ENCODE measurements at places on chromosomes 13 and 19.

DNA sequence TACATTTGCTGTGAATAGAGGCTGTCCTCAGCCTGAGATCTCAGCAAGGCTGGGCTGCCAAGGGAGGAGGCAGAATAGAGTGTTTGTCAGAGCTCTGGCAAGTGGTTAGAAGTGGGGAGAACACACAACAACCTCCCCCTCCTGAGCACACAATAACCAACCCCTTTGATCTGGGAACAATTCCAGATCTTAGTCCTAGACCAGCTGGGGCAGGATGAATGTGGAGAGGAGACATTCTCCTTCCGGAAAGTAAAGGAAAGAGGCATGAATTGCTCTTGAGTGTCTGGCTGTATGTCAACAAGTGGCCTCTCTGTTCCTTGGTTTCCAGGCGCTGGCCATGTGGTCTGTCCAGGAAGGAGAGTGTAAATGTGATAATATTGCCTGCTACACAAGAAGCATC is 114.9 kb upstream of the TMTC4 start:
- H3K27ac ChIP-seq: no peak overlapping the region
- no peaks in the 10 kb centered on the region for H3K36me3 ChIP-seq
- no peak for DNase-seq
- H3K4me3 ChIP-seq: no peak overlapping the region
- H3K27me3 ChIP-seq: no peaks in the 10 kb centered on the region
- H3K4me1 ChIP-seq: no peaks in the 10 kb centered on the region

GRCh38 chr13:31032528-31033113 is 100.2 kb downstream of the TEX26 start:
- H3K36me3 ChIP-seq: no peaks in the 10 kb centered on the region
- no peaks in the 10 kb centered on the region for H3K4me1 ChIP-seq
- no peak for DNase-seq
- H3K27me3 ChIP-seq: no peaks in the 10 kb centered on the region
- no peak overlapping the region for H3K4me3 ChIP-seq
- no peak overlapping the region for H3K27ac ChIP-seq

DNA sequence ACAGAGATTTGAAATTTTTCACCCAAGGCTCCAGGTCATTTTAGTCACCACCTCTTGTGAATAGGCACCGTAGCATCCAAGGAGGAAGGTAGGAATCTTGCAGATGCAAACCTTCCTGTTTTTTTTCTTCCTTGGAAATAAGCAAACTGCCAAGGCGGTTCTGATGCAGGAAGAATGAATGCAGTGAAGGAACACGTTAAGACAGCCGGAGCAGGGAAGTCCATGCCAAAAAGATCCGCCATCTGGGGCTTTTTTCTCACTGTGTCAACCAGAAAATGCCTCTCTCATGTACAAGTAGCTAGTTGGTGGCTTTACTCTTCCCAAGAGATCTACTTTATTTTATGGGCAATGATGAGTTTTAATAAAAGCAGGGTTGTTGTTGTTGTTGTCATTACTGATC is 142.4 kb downstream of the ZIC5 start:
- H3K4me1 ChIP-seq: no peaks in the 10 kb centered on the region
- no peak overlapping the region for H3K4me3 ChIP-seq
- DNase-seq: no peak
- H3K36me3 ChIP-seq: no peaks in the 10 kb centered on the region
- no peaks in the 10 kb centered on the region for H3K27me3 ChIP-seq

DNA sequence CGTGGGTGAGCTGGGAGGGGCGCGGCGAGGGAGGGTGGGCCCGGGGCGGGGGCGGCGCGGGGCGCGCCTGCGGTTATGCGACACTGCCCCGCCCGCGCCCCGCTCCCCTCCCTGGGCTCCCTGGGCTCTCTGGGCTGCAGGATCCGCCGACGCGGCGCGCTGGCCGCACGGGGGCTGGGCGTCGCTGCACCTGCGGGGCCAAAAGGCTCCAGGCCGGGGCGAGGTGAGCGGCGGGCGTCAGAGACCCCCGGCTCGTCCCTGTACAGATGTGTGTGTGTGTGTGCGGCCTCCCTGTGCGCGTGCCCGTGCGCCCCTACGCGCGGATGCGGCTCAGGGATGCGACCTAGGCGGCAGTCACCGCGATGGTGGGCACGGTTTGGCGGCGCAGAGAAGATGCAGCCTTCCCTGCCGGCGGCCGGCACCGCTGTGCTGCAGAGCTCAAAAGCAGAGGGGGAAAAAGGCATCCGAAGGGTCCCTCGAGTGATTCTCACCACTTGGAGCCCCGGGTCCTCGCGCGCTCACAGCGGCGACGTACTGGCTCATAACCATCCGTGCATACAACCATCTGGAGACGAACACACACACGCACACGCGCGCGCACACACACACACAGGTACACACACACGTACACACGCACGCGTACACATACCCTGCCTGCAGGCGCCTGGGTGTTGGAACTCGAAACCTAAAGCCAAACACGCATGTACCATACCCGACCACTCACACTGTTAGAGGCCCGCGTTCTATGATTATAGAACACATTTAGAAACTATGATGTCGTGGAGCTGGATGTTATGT is 709 bp downstream of the ATP8A2 start:
- no peaks in the 10 kb centered on the region for H3K36me3 ChIP-seq
- no peak overlapping the region for H3K4me3 ChIP-seq
- peaks cover 9% of the 10 kb centered on the region for H3K27me3 ChIP-seq
- no peak for DNase-seq
- no peak overlapping the region for H3K27ac ChIP-seq
- no peaks in the 10 kb centered on the region for H3K4me1 ChIP-seq

- no peak for DNase-seq
- no peaks in the 10 kb centered on the region for H3K27me3 ChIP-seq
- peaks cover 2% of the 10 kb centered on the region for H3K4me1 ChIP-seq
- H3K27ac ChIP-seq: no peak overlapping the region
- no peaks in the 10 kb centered on the region for H3K36me3 ChIP-seq
Measured at GRCh38 chr13:93862259-93862658, 617.2 kb downstream of the DCT start.

DNA sequence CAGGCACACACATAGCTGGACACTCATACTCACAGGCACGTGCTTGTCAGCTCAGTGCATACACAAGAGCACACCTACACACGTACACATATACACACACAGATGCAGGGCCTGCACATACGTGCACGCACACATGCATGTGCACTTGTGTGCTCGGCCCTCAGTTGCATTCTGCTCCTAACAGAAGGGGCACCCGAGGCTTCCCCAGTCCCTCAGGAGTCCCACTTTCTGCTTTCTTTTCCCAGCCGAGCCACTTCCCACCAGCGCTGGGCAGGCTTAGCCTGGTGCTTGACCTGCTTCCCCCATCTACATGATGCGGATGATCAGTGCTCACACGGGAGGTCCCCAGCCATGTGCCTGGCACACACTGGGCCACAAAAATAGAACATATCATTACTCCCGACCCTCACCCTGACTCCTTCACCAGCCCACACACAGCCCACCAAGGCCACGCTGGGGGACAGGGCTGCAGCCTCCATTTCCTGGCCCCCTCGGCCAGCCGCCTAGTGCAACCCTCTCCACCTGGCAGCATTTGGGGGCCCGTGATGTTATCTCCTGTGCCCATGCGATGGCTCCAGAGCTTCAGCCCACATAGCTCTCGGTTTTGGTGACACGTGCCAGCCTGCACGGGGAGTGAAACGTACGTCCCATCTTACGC is 125.2 kb upstream of the SPACA7 start:
- H3K27me3 ChIP-seq: no peaks in the 10 kb centered on the region
- DNase-seq: no peak
- H3K36me3 ChIP-seq: no peaks in the 10 kb centered on the region
- H3K4me3 ChIP-seq: no peak overlapping the region
- H3K27ac ChIP-seq: no peak overlapping the region

GRCh38 chr13:92530364-92530763 is 696.2 kb upstream of the GPC6 start:
- no peak for DNase-seq
- H3K4me3 ChIP-seq: no peak overlapping the region

GRCh38 chr19:34365463-34366401 is 736 bp downstream of the GPI start:
- H3K4me3 ChIP-seq: peak overlapping the region; percentile 91
- H3K27me3 ChIP-seq: no peaks in the 10 kb centered on the region
- peaks cover 5% of the 10 kb centered on the region for H3K4me1 ChIP-seq
- peak; percentile 51 for DNase-seq
- H3K27ac ChIP-seq: no peak overlapping the region

- no peak overlapping the region for H3K4me3 ChIP-seq
- no peaks in the 10 kb centered on the region for H3K27me3 ChIP-seq
- no peaks in the 10 kb centered on the region for H3K4me1 ChIP-seq
Measured at GRCh38 chr13:66551128-66551527, 679.0 kb downstream of the PCDH9 start.

GRCh38 chr13:97627566-97627965 is 193.6 kb downstream of the RAP2A start:
- no peaks in the 10 kb centered on the region for H3K36me3 ChIP-seq
- no peaks in the 10 kb centered on the region for H3K27me3 ChIP-seq
- peak; percentile 76 for DNase-seq
- H3K27ac ChIP-seq: no peak overlapping the region
- H3K4me3 ChIP-seq: no peak overlapping the region

- H3K27me3 ChIP-seq: no peaks in the 10 kb centered on the region
- H3K36me3 ChIP-seq: peaks cover 15% of the 10 kb centered on the region
- H3K4me1 ChIP-seq: no peaks in the 10 kb centered on the region
- no peak overlapping the region for H3K27ac ChIP-seq
- no peak for DNase-seq
Measured at GRCh38 chr19:45785097-45785496, 2.8 kb upstream of the DMPK start.

DNA sequence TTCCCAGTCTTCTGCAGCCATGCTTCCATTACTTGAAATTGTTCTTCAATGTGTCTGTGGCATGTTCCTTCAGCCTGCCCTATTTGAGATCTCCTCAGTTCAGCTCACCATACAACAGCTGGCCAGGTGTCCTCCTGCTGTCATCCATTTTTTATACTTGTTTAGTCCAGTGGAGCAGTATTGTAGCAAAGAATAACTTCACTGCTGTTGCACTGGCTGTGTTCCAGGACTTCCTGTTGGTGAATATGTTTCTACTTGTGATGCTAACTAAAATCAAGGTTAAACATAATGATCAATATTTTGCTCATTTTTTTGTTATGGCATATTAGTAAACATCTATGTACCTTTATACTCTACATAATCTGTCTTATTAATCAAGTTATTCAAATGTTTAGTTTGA is 1394.1 kb downstream of the PCDH9 start:
- H3K27ac ChIP-seq: no peak overlapping the region
- no peak for DNase-seq
- H3K27me3 ChIP-seq: no peaks in the 10 kb centered on the region
- H3K36me3 ChIP-seq: no peaks in the 10 kb centered on the region
- no peak overlapping the region for H3K4me3 ChIP-seq

- no peaks in the 10 kb centered on the region for H3K36me3 ChIP-seq
- H3K4me3 ChIP-seq: no peak overlapping the region
- H3K27ac ChIP-seq: no peak overlapping the region
- DNase-seq: no peak
Measured at GRCh38 chr13:48842316-48842715, 133.4 kb upstream of the FNDC3A start.

DNA sequence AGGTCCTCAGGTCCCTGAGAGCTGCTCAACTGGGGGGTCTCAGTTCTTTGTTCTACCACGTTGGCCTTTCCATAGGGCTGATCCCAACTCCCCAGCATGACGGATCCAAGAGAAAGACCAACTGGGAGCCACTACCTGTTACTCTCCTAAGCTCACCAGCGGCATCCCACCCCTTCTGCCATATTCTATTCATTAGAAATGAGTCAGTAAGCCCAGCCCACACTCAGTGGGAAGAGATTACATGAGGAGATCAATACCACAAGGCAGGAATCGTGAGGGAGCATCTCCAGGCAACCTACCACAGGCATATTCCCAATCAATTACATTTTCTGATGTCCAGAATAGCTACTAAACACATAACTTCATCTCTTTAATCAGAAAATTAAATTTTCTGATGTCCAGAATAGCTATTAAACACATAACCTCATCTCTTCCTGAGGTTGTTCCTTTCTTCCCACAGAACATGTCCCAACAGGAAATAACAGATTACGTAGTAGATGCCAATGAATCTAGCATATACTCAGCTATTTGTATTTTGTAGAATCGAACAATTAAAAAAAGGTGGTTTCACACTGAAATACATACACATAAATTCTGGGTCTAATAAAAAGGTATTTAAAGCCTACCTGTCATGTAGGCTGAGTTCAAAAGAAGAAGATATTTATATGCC is 708.1 kb upstream of the ARGLU1 start:
- H3K36me3 ChIP-seq: no peaks in the 10 kb centered on the region
- no peaks in the 10 kb centered on the region for H3K27me3 ChIP-seq
- H3K4me3 ChIP-seq: no peak overlapping the region
- no peaks in the 10 kb centered on the region for H3K4me1 ChIP-seq

- no peak for DNase-seq
- H3K4me3 ChIP-seq: no peak overlapping the region
- no peak overlapping the region for H3K27ac ChIP-seq
Measured at GRCh38 chr13:39783051-39783450, 127.6 kb downstream of the COG6 start.

- H3K4me1 ChIP-seq: peaks cover 2% of the 10 kb centered on the region
- no peak overlapping the region for H3K27ac ChIP-seq
- no peaks in the 10 kb centered on the region for H3K36me3 ChIP-seq
- no peak overlapping the region for H3K4me3 ChIP-seq
Measured at GRCh38 chr13:97639236-97639635, 205.3 kb downstream of the RAP2A start.

- H3K27ac ChIP-seq: no peak overlapping the region
- no peak for DNase-seq
- H3K36me3 ChIP-seq: no peaks in the 10 kb centered on the region
- no peak overlapping the region for H3K4me3 ChIP-seq
- no peaks in the 10 kb centered on the region for H3K27me3 ChIP-seq
- H3K4me1 ChIP-seq: no peaks in the 10 kb centered on the region
Measured at GRCh38 chr13:76319921-76320320, 566.3 kb downstream of the KCTD12 start.

- no peak overlapping the region for H3K4me3 ChIP-seq
- H3K27me3 ChIP-seq: no peaks in the 10 kb centered on the region
- no peaks in the 10 kb centered on the region for H3K36me3 ChIP-seq
- H3K27ac ChIP-seq: no peak overlapping the region
- DNase-seq: no peak
Measured at GRCh38 chr19:32497391-32497790, 83.6 kb upstream of the PDCD5 start.

DNA sequence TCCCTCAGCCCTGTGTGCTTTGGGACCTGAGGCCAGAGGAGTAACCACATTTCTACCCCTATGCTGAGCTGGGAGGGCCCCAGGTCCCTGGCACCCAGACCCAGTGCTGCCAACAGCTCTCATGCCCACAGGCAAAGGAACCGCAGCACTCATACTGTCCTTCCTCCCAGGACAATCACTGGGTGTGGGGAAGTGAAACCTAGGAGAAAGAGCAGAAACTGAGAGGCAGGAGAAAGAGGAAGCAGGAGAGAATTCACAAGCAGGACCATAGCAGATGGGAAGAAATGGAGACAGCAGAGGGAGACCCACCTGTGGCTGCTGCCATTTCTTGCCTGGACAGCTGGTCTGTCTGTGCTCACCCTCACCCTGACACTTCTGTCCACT is 18.9 kb downstream of the CCDC97 start:
- H3K27me3 ChIP-seq: no peaks in the 10 kb centered on the region
- H3K4me3 ChIP-seq: no peak overlapping the region
- H3K36me3 ChIP-seq: peaks cover 1% of the 10 kb centered on the region
- peak overlapping the region; percentile 17 for H3K27ac ChIP-seq
